ENCODE measurements at places on chromosomes 6 and 20.

DNA sequence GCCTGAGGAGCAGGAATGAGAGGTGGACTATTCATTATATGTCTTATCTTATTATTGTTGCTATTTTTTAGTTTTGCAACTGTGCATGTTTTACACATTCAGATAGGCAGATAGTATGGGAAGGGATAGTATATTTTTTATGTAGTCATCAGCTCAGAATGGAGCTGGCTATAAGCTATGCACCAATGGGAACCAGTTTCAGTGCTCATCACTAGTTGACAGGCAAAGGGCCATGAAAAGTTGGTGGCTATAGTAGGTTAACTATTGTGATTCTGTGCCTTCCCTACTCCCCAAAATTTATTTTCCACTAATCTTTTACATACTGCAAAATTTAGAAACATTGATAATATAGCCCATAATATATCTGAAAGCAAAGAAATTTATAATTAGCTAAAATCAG is 5.3 kb upstream of the UBD start:
- no peak for DNase-seq

GRCh38 chr6:142846883-142847287 is 98.1 kb downstream of the HIVEP2 start:
- no peak for DNase-seq

- no peak for DNase-seq
Observed at GRCh38 chr6:131594074-131594473, 21.0 kb downstream of the ARG1 start.

- no peak for DNase-seq
Observed at GRCh38 chr6:42217157-42217518, 523 bp downstream of the MRPS10 start.

- DNase-seq: no peak
Observed at GRCh38 chr6:80930376-80930775, 822.1 kb downstream of the TENT5A start.

DNA sequence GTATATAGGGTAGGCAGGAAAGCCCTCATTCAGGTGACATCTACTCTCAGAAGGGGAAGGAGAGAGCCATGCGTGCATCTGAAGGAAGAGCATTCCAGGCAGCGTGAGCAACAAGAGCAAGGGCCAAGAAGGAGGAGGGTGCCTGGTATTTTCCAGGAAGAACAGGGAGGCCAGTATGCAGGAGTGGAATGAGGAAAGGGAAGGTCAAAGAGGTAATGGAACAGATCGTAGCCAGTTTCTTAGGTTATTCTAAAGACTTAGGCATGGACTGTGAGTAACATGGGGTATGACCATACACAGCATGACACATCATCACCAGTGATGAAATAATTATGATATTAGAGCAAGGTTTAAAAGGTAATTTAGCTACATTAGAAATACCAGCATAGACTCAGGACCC is 24.1 kb downstream of the ALDH8A1 start:
- no peak for DNase-seq

DNA sequence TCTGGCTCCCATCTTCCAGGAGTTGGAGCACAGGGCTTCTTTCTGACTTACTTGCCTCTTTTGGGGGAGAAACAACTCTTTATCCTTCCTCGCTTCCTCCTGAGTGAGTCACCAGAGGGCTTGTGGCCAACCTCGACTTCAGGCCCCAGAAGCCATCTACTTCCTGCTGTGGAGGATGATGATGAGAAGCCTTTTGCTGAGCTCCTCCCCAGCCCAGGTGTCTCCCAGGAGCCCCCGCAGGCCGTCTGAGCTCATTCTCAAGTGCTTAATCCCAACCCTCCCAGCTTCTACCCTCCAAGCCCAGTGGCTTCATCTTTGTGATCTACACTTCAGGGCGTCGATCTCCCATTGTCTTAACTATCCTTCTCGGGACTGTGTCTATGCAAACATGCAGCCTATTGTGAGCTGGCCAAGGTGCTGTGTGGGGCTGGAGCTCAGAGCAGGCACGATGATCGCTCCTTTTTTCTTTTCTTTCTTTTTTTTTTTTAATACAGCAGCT is 27.9 kb downstream of the SDCBP2 start:
- no peak for DNase-seq

DNA sequence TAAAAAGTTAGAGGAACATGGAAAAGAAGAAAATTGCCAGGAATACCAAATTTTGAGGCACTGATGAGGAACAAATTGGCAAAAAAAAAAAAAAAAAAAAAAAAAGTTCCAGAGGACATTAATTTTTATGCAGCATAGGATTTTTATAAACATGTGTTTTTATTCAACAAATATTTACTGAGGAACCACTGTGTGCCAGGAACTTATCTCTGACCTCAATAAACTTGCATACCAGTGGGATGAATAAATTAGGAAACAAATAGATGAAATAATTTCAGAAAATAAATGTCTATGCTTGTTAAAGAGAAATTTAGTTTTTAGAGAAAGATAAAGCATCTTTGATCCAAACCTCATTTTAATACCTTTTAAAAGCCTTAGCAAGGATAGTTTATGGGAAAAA is 175.1 kb downstream of the PDE10A start:
- DNase-seq: no peak

- DNase-seq: peak; percentile 49
Observed at GRCh38 chr6:24658573-24659560, 7.8 kb downstream of the TDP2 start.

DNA sequence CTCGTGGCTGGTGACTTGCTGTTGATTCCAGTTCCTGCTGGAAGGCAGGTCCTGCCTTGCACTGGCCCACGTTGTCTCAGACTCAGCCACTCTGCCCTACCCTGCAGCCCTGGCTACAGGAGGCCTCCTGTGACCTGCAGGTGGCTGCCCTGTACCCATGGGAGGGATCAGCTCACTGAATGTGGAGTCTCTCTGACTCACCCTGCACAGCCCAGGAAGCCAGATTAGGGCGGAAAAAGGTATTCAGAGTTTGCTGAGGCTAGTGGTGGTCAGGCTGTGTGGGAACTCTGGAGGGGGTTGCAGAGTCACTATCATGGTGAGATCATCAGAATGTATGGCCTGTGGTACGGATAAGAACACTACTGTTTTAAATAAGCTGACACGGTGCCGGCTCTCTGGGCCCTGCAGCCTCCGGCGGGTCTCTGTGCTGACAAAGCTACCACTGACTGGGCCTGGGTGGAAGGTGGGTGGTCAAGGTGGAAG is 24.7 kb upstream of the PYGB start:
- peak; percentile 83 for DNase-seq

- no peak for DNase-seq
Observed at GRCh38 chr6:2732503-2733089, 18.1 kb downstream of the MYLK4 start.

DNA sequence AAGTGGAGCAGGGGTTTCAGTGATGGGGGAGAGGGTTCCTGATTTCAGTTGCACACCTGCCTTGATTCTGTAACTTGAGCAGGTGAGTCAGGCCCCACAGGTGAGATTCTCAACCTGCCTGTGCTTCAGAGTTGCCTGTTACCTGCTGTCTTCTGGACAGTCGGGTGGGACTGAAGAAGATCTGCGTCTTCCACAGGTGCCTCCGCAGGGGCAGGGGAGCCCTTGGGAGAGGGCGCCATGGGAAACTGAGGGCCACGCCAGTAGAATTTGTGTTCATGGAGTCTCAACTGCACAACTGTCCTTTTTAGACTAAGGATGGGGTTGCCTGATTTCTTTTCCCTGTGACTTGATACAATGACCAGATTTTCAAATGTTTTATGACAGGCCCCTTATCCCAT is 5.2 kb downstream of the UNC93A start:
- no peak for DNase-seq
